ENCODE measurements at places on chromosomes 12 and 14.

DNA sequence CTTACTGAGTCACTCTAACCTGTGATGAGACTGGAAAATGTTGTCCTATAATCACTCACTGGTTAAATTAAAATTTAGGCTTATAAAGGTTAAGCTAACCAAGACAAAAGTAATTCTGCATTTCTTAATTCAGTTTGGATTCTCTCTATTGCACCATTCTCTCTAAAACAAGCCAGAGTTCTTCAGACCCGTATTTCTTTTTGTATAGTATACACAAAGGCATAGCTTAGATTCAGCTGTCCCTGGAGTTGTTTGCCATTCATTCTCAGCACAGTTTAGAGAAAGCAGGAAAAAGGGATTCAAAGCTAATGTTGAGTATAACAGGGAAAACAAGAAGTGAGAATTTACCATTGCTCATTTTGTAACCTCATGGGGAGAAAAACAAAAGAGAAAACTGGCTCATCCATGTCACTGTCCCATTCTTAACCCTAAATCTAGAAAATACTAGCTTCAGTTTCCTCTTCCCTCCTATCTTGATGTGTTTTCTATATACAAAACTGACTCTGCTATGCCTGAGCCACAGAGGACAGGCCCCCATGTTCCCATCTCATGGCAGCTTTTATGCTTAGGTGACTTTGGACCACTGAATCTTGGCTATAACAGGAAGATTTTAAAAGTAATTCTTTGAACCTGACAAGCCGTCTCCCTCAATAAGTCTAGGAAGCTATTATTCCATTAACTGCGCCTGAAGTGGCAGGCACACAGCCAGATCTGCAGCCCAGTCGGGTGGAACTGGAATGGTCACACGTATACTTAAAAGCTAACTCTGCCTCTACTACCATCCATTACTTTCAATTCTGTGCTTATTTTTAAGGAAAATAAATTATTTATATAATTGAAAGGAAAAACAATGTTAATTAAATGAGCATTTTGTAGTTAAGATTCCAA is 7.0 kb downstream of the AREL1 start:
- no peak for DNase-seq

DNA sequence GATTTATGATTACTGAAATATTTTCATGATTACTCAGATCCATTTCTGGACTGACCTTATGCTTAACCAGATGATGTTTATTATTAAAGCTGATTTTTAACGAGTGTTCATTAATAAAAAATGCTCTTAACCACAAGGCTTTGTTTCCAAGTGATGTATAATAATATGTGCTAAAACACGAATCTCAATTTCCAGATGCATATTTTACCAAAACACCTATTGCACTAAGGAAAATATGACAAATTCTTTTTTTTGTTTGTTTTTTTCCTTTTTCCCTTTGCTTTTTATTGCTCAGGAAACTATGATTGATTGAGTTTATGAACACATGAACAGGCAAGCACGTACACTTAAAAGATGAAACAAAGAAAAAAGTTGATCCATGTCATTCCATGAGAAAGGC is 16.9 kb upstream of the DUSP6 start:
- no peak for DNase-seq

- no peak for DNase-seq
Measured at GRCh38 chr12:131441060-131441396, 269.9 kb upstream of the SFSWAP start.

DNA sequence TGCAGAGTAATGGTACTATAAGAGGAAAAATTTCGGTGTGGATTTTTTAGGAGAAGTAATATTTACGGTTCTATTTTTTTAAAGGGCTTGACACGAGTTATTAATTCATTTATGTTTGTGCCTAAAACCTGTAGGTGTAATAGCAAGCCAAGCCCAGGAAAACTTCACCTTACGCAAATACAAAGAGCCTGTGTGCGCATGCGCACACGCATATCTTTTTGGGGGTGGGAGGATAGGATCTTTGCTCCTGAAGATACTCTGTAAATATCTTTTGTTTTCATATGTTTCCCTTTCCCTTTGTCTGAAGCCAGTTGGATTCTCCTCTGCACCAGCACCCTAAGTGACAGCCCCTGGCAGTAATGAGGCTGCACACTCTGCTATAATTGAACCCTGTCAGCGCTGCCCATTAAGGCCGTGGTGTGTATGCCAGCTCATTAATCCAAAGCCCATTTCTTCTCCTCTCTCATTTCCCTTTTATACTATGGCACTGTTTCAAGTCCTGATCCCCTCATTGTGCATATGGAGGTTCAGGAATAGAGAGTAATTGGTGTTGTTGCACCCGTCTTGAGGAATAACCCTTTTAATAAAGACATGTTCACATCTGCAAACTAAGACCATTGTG is 327.2 kb upstream of the E2F7 start:
- no peak for DNase-seq

DNA sequence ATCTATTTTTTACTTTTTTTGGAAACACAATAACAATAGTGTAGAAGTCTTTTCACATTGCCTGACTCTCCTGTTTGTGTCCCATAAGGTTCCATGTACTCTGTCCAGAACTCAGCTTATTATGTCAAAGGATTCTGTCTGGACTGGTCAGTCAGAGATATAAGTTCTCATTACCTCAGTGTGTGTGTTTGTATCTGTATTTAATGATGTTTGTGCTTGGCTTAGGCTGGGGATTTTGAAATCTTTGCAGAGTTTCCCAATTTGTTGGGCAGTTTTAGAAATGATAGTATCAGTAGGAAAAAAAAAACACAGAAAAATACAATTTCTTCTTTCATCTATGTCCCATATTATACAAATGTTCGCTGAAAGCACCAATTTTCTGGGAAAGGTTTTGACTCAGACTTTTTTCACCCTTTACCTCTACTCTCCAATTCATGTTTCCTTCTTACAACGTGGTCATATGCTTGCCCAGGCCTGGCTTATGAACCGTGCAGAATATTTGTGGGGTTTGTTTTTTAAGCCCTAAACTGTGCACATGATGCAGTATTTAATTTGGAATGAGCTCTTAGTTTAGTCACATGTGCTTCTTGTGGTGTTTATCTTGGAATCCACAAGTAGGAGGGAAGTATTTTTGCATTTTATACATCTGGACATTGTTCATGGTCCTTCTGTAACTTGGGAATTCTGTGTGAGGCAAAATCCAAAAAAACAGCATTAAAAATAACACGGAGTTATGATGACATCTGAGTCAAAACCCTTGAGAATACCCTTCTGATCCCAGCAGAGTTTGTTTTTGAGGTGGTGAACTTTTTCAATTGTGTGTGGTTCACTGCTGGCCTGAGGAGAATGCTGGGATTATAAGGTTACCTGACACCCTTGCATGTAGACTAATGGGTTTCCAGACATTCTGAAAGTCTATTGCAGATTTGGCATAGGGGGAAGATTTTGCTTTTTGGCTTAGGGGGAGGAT is 121.2 kb downstream of the RAD51B start:
- DNase-seq, result no peak

- no peak for DNase-seq
Measured at GRCh38 chr12:110841007-110841406, 5.8 kb upstream of the CCDC63 start.

DNA sequence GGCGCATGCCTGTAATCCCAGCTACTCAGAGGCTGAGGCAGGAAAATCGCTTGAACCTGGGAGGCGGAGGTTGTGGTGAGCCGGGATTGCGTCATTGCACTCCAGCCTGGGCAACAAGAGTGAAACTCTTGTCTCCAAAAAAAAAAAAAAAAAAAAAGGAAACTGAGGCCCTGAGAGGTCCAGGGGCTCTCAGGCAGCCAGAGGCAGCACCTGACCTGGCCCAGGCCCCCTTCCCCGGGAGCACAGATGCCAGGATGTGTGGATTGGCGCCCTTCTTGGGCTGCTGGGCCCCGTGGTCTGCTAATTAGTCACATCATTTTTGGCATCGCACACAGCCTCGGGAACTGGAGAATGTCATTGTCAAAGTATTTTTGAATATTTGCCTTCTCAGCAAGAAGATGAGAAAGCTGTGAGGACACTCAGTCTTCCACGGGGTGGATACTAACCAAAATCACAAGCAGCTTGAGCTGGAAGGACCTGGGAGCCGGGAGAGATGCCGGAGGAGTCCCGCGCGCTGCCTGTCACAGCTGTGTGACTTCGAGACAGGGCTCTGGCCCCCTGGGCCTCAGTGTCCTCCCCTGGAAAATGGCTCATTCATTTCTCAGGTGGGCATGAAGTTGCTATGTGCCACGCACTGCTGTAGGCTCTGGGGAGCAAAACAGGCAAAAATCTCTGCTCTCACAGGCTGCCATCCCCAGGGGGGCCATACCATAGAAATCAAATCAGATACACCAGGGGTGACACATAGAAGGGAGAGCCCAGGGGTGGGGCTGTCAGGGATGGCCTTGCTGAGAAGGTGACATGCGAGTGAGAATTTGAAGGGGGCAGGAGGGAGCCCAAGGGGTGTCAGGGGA is 12.5 kb upstream of the RCOR1 start:
- DNase-seq, result no peak

DNA sequence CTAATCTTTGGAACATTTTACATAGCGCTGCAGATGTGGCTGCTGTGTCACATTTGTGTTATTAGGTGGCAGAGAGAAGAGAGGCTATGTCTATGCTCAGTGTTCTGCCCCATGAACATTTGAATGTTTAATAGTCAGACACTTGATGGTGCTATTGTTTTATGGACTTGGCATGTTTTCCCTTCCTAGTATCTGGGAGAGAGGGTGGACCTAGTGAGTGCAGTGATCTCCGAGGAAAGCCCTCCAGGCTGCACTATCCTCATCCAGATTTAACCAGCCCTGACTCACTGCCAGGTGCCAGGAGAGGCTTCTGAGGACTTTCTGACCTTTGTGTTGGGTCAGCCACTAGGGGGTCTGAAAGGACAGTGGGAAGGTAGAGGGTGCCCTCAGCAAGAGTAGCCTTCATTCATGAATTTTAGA is 24.3 kb downstream of the ZFC3H1 start:
- no peak for DNase-seq

DNA sequence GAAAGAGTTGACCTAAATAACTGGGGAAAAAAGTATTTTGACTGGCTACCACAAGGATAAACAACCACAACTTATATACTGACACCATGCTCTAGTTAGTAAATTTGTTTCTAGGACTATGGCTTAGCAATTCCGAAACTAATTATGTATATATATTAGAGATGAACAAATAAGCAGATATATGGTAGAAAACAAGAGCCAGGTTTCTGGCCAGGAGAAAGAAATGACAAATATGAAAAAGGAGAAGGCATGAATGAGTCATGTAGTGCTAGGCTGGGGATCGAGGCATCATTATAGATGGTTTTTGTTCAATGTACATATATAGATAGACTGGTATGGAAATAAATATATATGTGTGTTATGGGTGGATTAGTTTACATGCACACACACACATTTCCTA is 5.5 kb upstream of the LRRC74A start:
- DNase-seq, result no peak

DNA sequence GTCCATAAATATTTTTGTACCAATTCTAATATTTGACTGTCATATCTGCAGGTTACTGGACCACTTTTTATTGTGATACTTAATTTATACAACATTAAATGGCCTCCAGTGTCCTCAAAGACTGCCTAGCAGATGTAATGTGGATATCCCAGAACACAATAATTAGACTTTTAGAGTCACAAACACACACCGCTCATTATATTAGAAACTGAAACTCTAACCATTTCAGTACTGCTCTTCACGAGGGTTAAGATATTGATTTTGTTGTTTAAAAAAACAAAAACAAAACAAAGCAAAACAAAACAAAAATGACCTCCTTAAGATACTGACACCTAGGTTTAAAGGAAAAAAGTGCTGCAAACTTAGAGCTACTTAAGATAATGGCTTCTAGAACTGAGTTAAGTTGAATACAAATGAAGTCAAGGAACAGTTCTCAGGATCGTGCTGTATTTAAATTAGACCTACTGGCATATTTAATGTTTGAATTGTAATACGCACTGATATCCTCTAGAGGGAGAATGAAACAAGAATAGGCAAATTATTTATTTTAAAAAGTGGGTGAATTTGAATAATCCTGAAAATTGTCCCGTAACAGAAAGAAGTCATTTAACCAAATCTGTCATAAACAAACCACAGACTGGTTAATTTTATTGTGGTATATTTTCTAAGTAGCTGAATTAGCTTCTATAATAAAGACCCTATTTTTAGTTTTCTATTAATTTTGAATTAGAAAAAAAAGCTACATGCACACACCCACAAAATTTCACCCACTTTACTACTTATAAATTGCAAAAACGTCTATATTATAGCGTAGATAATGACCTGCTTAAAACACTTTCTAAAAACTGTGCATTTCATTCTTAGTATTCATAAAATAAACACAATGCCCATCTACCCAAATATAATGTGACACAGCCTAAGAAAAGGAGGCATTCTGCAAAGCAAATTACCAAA is 395.2 kb upstream of the DCN start:
- no peak for DNase-seq

DNA sequence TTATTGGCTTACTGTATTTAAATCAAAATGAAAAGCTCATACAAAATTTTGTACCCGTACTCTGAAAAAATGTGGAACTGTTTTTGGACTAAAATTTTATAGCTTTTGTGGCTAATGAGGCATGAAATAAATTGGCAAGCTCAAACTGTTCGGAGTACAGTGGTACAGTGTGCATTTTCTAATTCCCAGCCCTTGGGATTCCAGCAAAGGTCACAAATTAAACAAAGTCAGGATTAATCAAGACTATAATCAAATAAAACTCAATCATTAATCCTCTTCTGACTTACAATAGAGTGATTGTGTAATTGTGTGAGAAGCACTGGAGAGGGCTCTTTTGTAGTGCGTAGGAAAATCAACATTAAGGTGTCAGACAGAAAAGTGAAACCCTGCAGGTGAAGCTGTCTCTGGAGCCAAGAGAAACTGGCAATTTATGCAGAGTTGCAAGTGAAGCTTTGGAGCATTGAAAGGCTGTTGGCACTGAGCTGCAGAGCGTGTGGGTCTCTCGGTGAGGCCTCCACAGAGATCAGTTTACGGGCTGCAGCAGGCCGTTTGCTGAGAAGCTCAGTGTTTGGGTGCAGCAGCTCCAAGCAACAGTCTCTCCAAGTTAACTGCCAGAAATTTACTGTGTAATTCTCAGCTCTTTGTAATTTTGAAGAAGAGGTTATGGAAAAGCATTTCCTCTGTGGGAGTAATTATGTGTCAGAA is 275.9 kb downstream of the FBXL14 start:
- no peak for DNase-seq

GRCh38 chr12:124511259-124511985 is 56.0 kb downstream of the NCOR2 start:
- no peak for DNase-seq

DNA sequence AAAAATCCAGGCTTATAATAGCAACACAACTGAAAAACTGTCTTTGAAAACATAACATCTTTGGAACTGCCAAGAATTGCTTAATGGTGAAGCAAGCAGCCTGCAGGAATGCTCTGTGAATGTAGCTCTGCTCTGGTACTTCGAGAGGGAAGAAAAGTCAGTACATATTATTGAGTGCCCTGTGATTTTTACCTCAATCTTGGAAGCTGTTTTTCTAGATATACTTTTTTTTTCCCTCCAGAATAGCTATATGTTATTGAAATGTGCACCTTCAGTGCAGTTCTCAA is 508.1 kb downstream of the PCNX1 start:
- no peak for DNase-seq

DNA sequence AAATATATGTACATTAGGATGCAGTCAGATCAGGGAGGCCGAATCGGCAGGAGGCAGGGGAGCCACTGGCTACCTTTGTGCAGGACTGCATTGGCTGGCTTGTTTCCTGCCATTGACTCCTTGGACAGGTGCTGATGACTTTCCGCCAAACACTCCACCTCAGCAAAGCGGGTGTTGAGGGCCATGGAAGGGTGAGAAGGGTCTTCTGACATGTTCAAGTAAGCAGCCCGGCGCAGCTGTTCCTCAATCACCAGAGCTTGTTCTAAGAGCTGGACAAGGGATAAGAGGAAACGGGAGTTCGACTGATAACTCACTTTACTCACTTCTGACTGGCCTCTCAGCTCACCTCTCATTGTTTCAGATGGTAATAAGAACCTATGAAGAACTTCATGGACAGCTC is 4.9 kb upstream of the NOP2 start:
- no peak for DNase-seq

Measured in activated T-helper 1 cell treated with anti-CD3 and anti-CD28 coated beads, Interleukin-2, amount 50 U/mL, for 16 hours (primary cell).